ENCODE measurements at places on chromosomes 4 and X.

DNA sequence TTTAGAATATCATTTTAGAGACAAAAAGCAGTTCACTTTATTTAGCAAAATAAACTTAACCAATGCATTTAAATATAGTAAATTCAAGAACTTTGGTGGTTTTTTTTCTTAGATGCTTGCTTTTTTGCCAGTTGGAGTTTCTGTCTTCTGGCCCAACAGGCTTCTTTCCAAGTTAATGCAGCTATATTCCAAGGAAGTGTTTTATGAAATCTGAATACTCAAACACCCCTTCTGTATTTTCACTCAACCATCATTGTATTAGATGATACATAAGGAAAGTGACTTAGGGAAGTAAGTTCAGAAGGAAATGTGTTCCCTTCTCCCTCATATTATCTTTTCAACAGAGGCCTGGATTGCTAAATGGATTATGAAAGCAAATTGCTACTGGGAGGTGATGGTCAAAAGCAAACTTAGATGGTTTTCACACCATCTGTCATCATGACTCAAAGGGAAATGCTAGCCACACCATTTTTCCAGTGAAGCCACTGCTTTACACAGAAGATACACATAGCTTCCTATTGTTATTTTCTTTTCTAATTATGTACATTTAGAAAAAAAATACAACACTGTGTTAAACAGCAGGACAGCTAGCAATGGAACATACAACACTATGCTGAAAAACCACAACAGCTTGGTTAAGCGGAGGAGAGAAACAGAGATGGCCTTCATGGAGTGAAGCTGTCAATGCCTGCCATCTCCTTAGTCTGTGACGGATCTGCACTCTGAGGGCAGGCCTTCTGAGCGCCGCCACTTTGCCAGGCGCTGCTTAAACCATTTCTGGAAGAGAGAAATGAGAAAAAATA is 32.9 kb downstream of the HOPX start:
- no peak for DNase-seq

DNA sequence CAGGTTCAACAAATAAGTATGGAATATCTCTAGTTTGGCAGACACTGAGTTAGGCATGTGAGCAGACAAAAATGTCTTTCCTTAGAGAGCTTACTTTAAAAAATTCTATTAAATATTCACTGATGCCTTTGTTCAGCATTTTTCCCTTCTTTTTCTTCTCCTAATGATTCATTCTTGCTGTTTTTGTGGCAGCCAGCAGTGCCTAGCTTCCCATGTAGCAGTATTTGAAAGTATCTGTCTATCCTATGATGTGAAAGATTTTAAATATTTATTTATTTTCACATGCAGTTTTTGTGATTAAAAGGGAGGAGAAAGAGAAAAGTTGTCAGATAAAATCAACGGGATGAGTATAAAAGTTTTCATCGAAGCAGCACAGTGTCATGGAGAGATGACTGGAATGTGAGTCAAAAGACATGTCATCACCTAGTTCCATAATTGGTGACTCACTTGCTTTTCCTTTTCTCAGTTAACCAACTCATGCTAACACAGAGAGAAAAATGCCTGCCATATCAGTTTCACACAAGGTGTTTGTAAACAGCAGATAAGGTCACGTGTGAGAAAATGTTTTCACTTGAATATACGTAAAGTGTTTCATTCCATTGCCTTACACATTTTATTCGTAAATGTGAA is 69.8 kb downstream of the BMPR1B start:
- DNase-seq = no peak

GRCh38 chr4:108751321-108751720 is 11.5 kb downstream of the ETNPPL start:
- DNase-seq = no peak

DNA sequence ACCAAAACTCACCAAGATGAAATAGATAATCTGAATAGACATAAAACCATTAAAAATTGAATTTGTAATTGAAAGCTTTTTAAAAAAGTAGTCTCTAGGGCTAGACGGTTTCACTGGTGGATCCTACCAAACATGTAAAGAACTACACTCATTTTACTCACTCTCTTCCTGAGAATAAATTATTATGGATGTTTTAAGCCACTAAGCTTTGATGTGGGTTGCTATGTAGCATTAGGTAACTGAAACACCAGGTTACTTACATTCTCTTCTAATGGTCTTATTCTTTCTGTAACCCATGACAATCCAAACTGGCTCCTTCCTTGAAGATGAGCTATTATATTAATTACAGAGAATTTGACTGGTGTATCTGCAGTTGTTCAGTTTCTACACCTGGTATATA is 385.1 kb downstream of the PPP1R2C start:
- DNase-seq = no peak

DNA sequence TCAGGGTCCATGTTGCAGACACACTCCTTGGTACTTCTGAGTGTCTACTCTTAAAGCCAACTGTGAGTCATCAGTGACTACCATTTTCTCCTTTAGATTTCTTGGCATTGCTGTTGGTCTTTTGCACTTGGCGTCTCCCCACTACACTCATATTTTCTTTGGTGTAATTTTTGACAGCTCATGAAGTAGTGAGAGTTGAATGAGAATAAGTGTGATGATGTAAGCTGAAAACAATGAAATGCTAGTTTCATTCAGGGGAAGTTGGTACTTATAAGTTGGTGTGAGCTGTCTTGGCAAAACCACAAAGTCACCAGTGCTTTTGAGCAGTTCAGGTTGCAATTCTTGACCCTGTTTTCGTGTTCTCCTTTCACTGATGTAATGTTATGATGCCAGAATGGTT is 142.9 kb upstream of the ARX start:
- DNase-seq = no peak

DNA sequence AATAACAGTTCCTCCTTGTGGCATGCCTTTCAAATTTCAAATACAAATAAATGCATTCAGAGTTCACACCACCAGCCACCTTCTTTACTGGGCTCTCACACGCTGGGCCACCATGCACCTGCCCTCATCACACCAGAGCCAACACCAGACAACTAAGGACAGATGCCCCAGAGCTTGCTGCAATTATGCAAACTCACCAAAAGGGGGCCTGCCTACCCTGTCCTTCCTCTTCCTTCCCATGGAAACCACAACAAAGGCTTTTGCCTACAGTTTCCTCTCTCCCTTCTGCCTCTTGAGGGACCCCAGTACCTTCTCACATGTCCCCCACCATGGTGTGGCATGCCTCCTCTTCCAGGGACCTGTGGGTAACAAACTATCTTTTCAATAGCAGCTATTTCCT is 1333.9 kb upstream of the TENM3 start:
- no peak for DNase-seq

DNA sequence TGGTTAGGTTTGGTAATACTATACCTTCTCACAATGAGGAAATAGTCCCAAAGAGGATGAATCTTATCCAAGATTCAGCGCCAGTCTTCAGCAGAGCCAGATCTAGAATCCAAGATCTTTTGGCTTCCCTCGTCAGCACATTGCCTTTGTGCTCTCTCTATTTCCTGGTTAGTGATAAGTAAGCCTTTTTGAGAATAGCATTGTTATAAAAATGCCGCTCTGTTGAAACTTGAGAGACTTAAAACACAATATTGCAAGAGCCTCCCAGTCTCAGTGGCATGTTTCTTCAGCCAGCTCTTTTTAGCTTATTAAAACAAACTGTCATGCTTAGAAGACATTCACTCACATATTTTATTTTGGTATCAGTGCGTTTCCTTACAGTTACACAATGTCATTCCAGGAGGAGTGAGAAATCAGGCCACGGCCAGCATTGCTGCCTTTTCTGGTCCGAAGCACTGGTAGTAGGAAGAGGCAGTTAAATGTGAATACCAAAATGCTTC is 141.4 kb downstream of the KLHL8 start:
- no peak for DNase-seq

GRCh38 chr4:74768857-74769525 is 25.3 kb downstream of the BTC start:
- DNase-seq = no peak

- DNase-seq = no peak
These were observed 51.3 kb downstream of the SOD3 start for GRCh38 chr4:24846716-24847115.

- DNase-seq = no peak
These were observed 149.5 kb downstream of the DHRSX start for GRCh38 chrX:2351321-2351720.

DNA sequence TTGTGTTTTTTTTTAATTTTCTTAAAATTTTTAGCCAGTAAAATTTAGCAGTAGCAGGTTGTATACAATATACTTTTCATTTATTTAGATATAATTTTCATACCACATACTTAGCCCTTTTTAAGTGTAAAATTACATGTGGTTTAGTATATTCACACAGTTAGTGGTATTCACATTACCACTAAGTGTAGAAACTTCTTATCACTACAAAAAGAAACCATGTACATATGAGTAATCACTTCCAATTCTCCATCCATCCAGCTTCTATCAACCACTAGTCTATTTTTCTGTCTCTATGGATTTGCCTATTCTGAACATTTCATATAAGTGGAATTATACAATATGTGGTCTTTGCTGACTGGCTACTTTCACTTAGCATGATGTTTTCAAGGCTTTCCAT is 109.0 kb downstream of the ZC4H2 start:
- no peak for DNase-seq

DNA sequence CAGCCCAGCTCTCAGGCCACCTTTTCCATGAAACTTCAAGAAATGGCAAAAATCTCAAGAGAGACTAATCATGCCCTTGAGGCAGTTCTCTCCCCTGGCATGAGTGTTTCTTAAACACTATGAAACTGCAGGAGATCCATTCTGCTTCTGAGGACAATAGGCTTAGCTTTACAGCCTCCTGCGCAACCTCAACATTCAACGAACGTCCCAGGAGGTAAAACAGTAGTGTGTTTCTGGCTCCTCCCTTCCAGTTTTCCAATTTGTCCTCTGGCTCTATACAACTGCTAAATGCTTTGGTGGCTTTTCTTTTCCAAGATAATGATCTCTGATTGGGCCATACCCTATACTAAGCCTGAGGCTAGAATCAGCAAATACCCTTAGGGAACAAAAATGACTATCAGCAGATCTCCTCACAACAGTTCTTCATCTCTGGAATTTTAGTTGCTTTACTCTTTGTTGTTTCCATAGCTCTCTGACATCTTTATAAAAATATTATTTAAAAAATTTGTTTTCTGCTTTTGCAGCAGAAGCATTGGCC is 87.0 kb upstream of the FAT1 start:
- no peak for DNase-seq

Data from activated CD4-positive, alpha-beta T cell treated with anti-CD3 and anti-CD28 coated beads, Interleukin-2, amount 50 U/mL, for 48 hours (primary cell).